NCI-H524 treated with DMSO at 0.1 percent for 48 hours (cell line): ENCODE measurements at places on chromosomes 4 and X.

DNA sequence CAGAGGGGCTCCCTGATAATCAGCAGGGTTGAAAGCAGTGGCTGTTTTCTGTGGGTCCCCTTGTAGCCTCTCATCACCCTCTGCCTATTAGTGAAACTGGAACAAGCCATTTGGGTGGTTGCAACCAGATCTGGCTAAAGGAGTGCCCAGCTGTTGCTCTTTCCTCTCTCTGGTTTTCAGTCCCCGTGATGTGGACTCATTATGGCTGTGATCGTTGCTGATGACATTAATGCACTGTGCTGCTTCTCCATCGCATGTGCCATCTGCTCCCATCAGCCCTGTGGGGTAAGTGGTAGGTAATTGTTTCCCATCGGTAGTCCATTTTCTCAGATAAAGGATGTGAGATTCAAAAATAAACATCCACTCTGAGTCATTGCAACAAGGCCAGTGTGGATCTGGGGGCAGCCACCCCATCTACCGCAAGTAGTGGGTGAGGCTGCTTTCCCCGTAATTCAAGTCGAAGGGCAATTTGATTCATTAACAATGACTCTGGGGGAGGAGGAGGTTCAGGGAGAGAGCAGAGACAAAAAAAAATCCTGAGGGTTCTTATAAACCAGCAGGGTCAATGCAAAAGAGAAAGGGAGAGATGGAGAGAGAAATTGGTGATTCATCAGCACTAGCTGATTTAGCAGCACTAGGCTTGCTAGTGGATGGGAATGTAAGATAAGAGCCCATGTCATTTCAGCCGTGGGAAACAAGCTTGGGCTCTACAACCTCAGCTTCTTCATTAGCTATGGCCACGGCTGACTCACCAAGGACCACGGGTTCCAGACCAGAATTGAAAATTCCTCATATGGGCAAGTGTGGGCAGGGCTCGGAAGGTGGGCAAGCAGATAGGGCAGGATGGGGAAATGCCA lies 357.8 kb downstream of the MID1IP1 start:
- DNase-seq, result peak; percentile 94

DNA sequence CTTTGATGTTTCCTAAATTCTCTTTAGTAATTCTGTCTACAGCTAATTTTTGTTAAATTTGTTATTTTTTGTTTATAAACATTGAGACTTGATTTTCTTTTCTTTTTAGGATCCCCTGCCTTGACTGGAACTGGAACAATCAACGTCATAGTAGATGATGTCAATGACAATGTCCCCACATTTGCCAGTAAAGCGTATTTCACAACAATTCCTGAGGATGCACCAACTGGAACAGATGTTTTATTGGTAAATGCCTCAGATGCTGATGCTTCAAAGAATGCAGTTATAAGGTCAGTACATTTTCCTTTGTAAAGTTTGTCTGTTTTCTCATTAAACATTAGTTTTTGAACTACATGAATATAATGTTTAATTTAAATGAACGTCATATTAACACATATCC lies 119.4 kb downstream of the FAT4 start:
- DNase-seq, result no peak

- no peak for DNase-seq
These were observed 5.6 kb downstream of the GAK start for GRCh38 chr4:926538-926937.

- DNase-seq, result no peak
These were observed 7.7 kb upstream of the MAGEA4 start for GRCh38 chrX:151904989-151905388.

- DNase-seq, result no peak
These were observed 510.9 kb downstream of the GRID2 start for GRCh38 chr4:92814677-92815076.

GRCh38 chrX:65601530-65602220 lies 65.8 kb upstream of the MSN start:
- no peak for DNase-seq

- peak; percentile 2 for DNase-seq
These were observed 485 bp downstream of the AADAT start for GRCh38 chr4:170089274-170089667.

- DNase-seq, result no peak
These were observed 52.5 kb upstream of the ANTXR2 start for GRCh38 chr4:80125252-80126177.

DNA sequence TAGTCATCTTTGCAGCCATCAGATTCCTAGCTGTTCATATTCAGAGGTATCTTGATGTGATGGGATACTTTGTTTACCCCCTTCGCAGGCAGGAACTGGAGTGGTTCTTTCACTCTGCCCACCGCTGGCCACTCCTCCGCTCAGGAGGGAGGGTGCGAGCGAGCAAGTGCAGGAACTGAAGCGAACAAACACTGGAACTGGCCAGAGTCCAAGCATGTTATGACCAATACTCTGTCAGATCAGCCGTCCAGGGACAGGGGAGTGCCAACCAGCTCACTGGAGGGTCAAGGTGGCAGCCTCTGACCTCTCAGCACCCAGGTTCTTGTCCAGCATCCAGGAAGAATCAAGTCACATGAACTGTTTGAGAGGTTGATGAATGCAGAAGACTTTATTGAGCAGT lies 18.0 kb upstream of the MANBA start:
- no peak for DNase-seq

- no peak for DNase-seq
These were observed 45.0 kb downstream of the CPZ start for GRCh38 chr4:8637456-8637984.

- no peak for DNase-seq
These were observed 15.3 kb downstream of the HOPX start for GRCh38 chr4:56665781-56666180.

GRCh38 chr4:67549123-67549522 lies 3.8 kb upstream of the CENPC start:
- no peak for DNase-seq

GRCh38 chrX:140151316-140151715 lies 186.0 kb upstream of the CXorf66 start:
- DNase-seq, result no peak

DNA sequence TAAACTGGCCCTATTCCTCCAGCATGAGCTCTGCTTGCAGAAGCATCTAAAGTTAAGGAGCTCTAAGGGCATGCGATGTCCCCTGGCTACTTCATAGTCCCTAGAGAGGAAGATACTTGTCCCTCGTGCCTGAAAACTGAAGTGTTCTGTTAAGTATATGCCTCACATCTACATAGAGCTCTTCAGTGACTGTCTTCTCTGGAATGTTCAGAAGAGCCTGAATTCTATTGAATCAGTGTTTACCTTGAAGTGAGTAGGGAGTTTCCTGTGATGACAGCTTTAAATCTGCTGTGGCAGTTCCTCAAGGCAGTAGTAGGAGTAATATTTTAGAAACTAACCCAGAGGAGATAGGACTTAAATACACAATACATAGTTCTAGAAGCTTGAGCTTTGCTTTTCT lies 111.2 kb downstream of the ZNF518B start:
- no peak for DNase-seq

- DNase-seq, result peak; percentile 43
These were observed 14.0 kb upstream of the ZCCHC18 start for GRCh38 chrX:104098151-104098808.

DNA sequence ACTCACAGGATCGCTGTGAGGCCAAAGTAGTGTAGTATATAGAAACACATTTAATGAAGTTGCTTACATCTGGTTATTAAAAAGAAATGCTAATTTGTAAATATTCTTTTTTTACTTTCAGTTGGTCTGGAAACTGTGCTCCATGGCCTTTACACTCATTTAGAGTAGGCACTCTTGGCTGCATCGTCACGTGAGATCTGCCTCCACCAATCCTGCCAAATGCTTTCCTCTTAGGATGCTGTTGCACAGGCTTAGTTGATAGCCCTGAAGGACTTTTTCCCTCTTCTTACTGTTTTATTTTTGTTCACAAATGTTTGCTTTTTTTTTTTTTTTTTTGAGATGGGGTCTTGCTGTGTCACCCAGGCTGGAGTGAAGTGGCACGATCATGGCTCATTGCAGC lies 6.3 kb downstream of the CPE start:
- no peak for DNase-seq

- no peak for DNase-seq
These were observed 173.4 kb downstream of the RTL9 start for GRCh38 chrX:110531873-110532580.

DNA sequence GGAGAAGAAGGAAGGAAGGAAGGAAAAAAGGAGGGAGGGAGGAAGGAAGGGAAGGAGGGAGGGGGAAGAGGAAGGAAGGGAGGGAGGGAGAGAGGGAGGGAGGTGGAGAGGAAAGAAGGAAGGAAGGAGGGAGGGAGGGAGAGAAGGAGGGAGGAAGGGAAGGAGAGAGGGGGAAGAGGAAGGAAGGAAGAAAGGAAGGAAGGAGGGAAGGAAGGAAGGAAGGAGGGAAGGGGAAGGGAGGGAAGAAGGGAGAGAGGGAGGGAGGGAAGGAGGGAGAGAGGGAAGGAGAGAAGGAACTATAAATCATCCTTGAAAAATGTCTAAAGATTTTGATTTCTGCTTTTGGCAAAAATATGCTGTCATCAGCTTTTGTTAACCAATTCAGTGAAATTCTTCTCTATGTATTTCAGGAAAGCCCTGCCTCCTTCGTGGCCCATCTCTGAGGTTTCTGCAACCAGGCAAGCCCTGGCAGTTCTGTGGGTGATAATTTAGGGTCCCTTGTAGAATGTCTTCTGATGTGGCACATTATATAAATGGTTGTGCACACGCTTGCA lies 7.1 kb upstream of the HOPX start:
- DNase-seq, result no peak

- no peak for DNase-seq
These were observed 82.3 kb downstream of the FREM3 start for GRCh38 chr4:143617994-143618679.

DNA sequence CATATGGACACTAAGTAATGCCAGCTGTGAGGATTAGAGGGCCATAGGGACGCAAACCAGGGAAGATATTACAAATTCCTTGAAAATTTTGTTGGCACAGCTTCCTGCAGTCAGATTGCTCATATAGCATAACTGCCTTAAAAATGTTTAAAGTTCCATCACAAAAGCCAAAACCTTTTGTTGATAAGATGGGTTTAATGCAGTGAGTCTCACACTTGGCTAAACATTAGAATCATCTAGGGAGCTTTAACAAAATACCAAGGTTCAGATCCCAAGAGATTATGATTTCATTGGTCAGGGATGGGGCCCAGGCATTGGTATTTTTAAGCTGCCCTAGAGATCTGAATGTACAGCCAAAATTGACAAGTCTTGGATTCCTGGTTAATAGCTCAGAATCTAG lies 376.5 kb upstream of the MAD2L1 start:
- no peak for DNase-seq

- DNase-seq, result no peak
These were observed 217.9 kb upstream of the GPC4 start for GRCh38 chrX:133633162-133633561.

DNA sequence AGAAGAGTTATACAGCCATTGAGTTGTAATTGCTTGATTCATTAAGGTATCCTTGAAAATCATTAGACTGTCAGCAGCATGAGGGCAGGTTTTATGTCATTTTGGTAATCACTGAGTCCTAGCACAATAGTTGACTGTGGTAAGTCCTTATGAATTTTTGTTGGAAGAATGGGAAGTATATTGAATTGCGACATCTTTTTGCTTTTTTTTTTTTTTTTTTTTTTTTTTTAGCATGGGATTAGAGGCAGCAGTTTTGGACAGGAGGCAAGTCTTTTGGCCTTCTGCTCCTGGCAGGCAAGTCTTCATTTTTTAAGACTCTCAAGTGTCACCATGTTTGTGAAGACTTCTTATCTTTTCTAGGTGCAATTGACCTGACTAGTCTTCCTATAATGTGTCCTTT lies 29.7 kb downstream of the PRRG1 start:
- no peak for DNase-seq

DNA sequence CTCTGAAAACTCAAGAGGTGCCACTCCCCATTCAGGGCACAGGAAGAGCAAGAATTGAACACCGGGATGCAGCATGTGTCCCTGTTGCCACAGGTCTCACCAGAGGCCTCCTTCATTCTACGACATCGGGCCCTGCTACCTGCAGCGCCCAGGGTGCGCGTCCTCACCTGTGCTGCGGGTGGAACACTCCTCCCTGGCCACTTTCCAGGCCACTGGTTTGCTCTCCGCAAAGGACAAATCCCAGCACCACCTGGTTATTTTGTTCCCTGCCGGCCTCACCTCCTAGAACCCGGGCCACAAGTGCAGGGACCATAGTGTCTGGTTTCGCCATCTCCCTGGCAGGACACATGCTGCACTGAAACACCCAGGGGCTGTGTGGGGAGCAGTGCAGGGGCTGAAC lies 14.3 kb upstream of the FAM3A start:
- no peak for DNase-seq

DNA sequence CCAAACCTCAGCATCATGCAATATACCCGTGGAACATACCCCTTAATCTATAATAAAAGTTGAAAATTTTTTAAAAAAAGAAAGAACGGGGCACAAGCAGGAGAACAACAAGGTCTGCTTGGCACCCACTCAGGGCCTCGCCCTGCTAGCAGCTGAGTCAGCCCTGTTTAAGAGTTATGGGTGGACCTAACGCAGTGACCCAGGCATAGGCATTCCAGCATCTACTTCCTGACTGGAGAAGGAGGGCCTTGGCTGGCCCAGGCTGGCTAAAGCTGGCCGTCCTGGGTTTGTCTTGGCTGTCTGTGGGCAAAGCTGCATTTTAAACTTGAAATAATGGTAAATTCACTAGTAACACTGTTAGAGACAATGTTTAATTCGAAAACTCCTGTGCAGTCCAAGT lies 236.7 kb upstream of the PGRMC2 start:
- DNase-seq, result no peak

DNA sequence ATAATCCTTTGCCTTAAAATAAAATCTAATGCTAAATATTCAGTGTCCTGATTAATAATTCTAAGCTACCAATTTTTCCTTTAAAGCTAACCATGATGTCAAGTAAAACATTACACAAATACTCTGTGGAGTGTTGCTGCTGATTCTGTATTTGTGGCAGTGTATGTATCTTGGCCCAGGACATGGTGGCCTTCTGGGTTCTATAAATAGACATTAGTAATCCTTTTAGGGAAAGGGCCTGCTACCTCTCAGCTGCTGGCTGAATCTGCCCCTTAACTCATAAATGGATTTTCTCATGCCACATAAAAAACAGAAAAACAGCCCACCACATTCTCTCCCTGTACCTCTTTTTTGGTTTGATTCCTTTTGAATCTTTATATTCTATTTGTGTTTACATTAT lies 1.2 kb upstream of the XK start:
- no peak for DNase-seq

DNA sequence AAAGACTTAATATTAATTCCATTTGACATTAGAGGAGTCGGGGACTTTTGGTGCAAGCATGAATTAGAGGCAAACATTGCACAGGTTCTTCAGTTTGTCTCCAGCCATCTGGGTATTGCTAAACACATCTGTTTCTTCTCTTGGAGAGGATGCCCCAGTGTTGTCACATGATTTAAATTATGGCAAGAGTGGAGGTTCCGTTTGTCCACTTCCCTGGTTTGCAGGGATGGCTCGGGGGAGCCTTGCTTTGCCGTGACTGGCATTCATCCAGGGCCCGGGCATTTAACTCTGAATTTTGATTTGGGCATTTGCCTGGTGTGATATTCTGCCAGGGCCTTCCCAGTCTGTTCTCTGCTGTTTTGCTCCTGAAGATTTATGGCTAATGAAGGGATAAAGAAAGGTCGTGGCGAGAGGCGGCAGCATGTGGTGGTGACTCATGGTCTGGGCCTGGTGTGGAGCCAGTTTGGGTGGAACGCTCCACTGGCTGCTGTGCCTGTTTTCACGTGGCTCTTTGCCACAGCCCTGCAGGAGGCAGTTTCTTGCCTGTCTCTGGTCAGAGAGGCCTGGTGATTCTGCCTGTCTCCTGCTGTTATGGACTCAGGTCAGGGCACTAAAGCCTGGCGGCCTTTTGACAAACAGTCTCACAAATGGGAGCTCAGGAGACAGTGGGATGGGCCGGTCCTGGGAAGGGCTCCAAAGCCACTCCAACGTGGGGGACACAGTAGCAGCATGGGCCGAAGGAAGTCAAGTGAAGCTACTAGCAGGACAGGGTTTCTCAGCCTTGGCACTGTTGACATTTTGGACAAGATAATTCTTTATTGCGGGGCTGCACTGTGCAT lies 99.4 kb upstream of the PGRMC2 start:
- no peak for DNase-seq
